ENCODE measurements at places on chromosomes 6 and 20.
A peak's percentile ranks its signal among the peaks of the same experiment; 100 is the strongest.

DNA sequence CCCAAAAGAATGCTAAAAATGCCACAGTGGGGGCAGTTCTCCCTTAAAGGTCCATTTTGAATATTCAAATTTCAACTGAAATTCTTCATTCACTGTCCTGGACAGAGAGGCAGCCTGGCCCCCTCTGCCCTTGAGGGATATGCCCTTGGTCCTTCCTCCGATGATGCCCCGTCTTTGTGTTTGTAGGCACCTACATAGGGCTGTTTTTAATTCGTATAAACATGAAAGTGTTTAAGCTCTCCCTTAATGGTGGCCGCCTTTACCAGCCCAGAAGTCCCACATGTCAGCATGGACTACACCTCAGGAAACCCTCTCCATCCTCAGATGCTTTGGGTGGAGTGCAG is 70.2 kb downstream of the SSR1 start:
- DNase-seq, result no peak

GRCh38 chr6:13526357-13526726 is 38.9 kb upstream of the GFOD1 start:
- DNase-seq, result no peak

DNA sequence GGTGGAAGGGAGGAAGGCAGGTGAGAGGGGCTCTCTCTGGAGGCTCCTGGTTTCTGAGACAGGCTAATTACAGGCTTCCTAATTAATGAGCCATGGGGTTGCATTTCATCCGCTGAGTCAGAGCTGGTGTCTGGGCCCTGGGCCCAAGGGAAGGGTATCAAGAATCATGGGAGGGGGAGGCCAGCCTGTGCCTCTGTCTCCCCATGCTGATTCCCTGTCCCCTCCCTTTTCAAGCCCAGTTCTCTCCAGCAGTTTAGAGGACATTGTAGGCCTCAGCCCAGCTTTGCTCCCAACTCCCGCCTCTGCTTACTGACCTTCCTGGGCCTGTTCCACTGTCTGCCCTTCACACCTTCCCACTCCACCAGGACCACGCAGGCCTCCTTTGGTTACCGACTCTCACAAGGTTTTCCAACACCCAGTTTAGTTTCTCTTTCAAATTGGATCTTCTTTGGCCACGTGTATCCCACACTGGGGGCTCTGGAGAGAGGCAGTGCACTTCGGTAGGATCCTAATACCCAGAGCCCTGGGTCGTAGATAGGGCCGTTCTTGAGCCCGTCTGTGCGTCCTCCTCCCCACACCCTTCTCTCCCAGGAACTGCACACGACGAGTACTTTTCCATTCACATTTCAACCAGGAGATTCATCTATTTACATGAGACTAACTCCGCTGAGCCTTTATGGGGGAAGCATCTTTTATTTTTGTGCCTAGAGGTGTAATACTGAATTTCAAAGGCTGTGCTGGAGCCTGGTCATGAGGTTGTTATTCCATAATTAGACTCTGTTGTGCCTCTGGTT is 18.2 kb upstream of the AVP start:
- DNase-seq, result no peak

GRCh38 chr20:37903317-37904007 is 535 bp downstream of the VSTM2L start:
- peak; percentile 28 for DNase-seq

DNA sequence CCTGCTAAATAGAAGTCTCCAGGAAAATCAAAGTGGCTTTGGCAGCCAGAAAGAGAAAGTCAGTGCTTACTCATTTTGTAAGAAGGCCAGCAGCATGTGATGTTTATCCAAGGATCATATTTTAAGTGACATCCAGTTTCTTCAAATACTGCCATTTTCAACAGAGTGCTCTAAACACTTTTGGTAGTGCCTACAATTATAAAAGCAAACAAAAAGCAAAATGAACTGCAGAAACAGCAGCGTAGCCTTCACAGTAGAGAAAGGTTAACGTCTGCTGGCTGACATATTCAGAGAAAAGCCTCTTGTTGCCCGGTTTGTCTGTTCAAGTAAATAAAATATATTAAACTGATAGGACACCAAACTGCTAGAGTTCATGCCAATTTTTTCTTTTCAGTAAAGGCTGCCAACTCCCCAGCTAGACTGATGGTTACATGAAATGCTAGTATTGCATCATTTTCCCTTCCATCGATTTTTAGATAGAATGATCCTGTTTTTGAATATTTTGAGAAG is 705.7 kb upstream of the SLC35B3 start:
- no peak for DNase-seq
